ENCODE measurements at places on chromosomes 13 and 19. TPM values are rescaled to one million over a fixed set of nuclear protein-coding genes. Genes with fewer than 3 reads are reported as not detected.

GRCh38 chr19:17703824-17704463 lies 15.3 kb upstream of the MAP1S start:
- H3K27me3 ChIP-seq: peaks cover 4% of the 10 kb centered on the region
- H3K27ac ChIP-seq: peak overlapping the region; percentile 28
- peak; percentile 73 for DNase-seq

NRTN gene
- 0.82 TPM for total RNA-seq

CEACAM19 gene
- 3.6 TPM for total RNA-seq

DNA sequence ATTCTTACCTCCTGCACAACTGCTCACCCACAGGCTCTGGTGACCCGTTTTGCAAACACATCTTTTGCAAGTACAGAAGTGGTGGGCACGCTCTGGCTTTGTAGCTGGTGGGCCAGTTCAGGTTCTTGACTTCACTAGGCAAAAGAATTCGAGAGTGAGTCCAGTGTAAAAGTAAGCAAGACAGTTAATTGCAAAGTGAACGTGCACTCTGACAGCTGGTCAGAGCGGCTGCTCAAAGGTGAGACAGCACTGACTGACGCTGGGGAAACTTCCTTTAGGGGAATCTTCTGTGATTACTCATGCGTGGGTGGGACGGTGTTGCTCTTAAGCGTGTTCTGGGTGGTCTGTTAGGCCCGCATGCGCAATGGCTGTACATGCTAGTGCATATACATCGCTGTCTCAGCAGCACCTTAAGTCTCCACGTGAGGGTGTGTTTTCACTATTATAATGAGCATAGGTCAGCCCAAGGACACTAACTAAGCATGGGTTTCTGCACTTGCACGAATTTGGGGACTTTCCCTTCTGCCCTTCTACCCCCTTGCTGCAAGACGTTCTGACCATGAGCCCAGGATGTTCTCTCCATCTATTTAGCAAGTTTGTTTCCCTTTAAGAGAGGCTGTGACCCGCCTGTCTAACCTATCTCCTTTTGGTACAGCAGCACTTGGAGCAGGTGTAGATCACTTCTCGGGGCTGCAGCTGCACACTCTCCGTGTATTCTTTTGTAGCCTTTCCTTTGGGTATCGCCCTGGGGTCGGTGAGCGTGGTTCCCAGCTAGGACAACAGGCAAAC lies 30.2 kb upstream of the CD33 start:
- no peaks in the 10 kb centered on the region for H3K36me3 ChIP-seq
- H3K27ac ChIP-seq: no peak overlapping the region
- no peak for DNase-seq

LILRB4 gene
- total RNA-seq: 0.47 TPM

- no peaks in the 10 kb centered on the region for H3K36me3 ChIP-seq
- no peak overlapping the region for H3K27ac ChIP-seq
Observed at GRCh38 chr13:67075239-67075638, 154.9 kb downstream of the PCDH9 start.

DNA sequence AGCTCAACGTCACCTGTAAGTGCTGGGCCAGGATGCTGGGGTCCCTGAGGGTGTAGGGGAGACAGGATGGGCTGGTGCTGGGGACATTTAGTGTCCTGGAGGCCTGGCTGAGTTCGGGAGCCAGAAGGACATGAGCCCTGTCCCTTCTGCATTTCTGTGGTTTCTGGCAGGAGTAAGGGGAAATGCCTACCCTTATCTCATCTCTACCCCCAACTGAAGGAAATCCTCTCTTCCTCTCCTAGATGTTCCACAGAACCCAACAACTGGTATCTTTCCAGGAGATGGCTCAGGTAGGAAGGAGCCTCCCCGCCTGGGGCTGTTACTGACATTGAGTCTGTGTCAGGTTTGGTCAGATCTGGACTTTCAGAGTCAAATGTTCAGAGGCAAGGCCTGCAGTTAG lies 1.2 kb downstream of the CD33 start:
- H3K27me3 ChIP-seq: peaks cover 40% of the 10 kb centered on the region
- no peaks in the 10 kb centered on the region for H3K4me1 ChIP-seq

- peak overlapping the region; percentile 67 for H3K4me3 ChIP-seq
- H3K27me3 ChIP-seq: no peaks in the 10 kb centered on the region
- DNase-seq: peak; percentile 13
Observed at GRCh38 chr13:40221460-40222201, 444.8 kb downstream of the FOXO1 start.

IFT88 gene
- 13.9 TPM for total RNA-seq

DNA sequence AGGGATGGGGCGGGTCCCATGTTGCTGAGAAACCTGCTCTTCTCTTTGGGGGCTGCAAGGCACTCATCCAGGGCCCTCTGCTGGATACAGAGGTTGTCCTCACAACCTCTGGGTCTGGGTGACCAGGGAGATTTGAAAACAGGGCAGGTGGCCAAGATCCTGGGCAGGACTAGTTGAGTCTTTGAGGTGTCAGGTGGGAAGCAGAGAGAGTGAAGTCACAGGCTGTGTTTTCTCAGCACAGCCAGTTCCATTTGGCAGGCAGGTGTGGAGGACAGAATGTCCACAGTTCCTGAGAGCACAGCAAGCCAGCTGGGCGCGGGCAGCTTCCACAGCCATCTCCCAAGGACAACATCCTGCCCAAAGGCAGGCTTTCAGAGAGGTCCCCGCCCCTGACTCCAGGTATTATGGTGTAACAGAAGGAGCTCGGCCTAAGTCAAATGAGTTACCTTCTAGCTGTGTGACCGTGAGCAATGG lies 118.8 kb downstream of the NUFIP1 start:
- H3K4me3 ChIP-seq: no peak overlapping the region
- no peaks in the 10 kb centered on the region for H3K36me3 ChIP-seq
- DNase-seq: no peak

DNA sequence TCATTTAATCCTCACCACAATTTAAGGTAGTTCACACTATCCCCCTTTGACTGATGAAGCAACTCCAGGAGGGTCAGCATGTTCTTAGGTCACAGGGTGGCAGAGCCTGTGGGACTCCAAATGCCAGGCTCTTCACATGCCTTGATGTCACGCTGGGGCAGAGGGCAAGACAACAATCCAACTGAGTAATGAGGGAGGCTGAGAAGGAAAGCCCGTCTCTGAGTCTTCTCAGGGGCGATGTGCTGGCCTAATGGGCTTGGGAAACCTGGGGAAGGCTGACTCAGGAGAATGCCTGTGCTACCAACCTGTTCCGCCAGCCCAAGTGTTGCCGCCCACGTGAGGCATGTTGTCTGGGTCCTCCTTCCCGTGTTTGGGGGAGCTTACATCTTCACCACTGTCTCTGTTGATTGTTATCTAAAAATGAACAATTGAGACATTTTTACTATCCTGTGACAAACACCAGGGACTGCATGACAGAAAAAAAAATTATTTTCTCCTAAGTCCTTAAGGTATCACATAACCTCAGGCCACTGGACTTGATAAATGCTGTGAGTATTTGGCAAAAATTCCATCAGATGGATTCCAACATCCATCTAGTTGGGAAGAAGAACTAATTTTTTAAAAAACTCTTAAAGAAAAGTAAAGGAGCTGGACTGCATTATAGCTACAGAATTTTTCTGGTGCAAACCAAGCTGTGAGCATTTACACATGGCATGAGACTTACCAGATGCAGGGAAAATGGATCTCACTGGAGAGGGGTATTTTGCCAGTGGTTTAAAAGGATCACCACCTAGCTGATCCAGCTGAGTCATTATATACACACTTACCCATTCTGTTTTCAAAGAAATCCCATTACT lies 157.5 kb downstream of the RGCC start:
- H3K4me1 ChIP-seq: no peaks in the 10 kb centered on the region
- H3K27me3 ChIP-seq: no peaks in the 10 kb centered on the region
- no peak overlapping the region for H3K27ac ChIP-seq
- no peak overlapping the region for H3K4me3 ChIP-seq

SYNGR4 gene
- not detected for total RNA-seq

DNA sequence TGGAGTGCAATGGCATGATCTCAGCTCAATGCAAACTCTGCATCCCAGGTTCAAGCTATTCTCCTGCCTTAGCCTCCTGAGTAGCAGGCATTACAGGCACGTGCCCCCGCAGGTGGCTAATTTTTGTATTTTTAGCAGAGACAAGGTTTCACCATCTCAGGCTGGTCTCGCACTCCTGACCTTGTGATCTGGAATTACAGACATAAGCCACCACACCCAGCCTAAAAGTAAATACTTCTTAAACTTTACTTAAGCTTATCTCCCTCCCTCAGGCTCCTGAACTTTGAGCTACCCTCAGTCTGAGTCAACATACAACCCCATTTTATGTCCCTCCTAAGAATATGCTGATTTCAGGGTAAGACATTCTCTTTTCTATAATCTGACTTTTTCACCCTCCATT lies 66.1 kb downstream of the ZNF486 start:
- H3K36me3 ChIP-seq: peaks cover 23% of the 10 kb centered on the region
- DNase-seq: no peak
- no peaks in the 10 kb centered on the region for H3K27me3 ChIP-seq
- H3K4me3 ChIP-seq: no peak overlapping the region
- H3K27ac ChIP-seq: no peak overlapping the region
- H3K4me1 ChIP-seq: peaks cover 7% of the 10 kb centered on the region

ZSCAN4 gene
- total RNA-seq: not detected

ZNF709 gene
- total RNA-seq: 7.7 TPM

- H3K36me3 ChIP-seq: peaks cover 36% of the 10 kb centered on the region
- no peaks in the 10 kb centered on the region for H3K4me1 ChIP-seq
- H3K27ac ChIP-seq: no peak overlapping the region
- H3K27me3 ChIP-seq: no peaks in the 10 kb centered on the region
Observed at GRCh38 chr19:49887037-49887664, 9.5 kb downstream of the IL4I1 start.

SHISA7 gene
- not detected for total RNA-seq

- no peaks in the 10 kb centered on the region for H3K36me3 ChIP-seq
- no peaks in the 10 kb centered on the region for H3K4me1 ChIP-seq
- H3K27me3 ChIP-seq: no peaks in the 10 kb centered on the region
- no peak overlapping the region for H3K27ac ChIP-seq
- H3K4me3 ChIP-seq: no peak overlapping the region
- DNase-seq: no peak
Observed at GRCh38 chr13:92510416-92510815, 716.2 kb upstream of the GPC6 start.

DNA sequence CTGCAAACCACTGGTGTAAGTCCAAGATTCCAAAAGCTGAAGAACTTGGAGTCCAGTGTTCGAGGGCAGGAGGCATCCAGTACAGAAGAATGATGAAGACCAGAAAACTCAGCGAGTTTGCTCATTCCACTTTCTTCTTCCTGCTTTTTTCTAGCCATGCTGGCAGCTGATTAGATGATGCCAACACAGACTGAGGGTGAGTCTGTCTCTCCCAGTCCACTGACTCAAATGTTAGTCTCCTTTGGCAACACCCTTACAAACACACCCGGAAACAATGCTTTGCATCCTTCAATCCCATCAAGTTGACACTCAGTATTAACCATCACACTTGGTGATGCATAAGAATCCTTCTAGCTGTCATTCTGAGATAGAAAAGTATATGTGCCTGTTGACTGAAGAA lies 1504.6 kb downstream of the EFNB2 start:
- no peaks in the 10 kb centered on the region for H3K27me3 ChIP-seq
- H3K36me3 ChIP-seq: no peaks in the 10 kb centered on the region
- H3K4me1 ChIP-seq: no peaks in the 10 kb centered on the region
- H3K27ac ChIP-seq: no peak overlapping the region
- DNase-seq: no peak
- H3K4me3 ChIP-seq: no peak overlapping the region

DNA sequence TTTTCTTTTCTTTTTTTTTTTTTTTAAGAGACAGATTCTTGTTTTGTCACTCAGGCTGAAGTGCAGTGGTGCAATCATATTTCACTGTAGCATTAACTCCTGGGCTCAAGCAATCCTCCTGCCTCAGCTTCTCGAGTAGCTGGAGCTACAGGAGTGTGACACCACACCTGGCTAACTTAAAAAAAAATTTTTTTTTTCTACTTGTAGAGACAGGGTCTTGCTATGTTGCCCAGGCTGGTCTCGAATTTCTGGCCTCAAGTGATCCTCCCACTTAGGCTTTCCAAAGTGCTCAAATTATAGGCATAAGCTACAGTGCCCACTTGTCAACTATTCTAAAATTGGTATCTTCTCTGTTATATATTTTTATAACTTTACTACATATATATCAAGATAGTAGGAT lies 6.6 kb downstream of the ELF1 start:
- H3K4me1 ChIP-seq: peaks cover 60% of the 10 kb centered on the region
- H3K27me3 ChIP-seq: no peaks in the 10 kb centered on the region
- peaks cover 30% of the 10 kb centered on the region for H3K36me3 ChIP-seq
- H3K4me3 ChIP-seq: peak overlapping the region; percentile 52
- H3K27ac ChIP-seq: peak overlapping the region; percentile 41
- DNase-seq: no peak

APOC1 gene
- 1.4 TPM for total RNA-seq

GRCh38 chr19:6464070-6464873 lies at the start of gene CRB3:
CRB3 (plus strand) TSS chr19:6464271; CDS start chr19:6464702, 431 bp downstream.
- peak within 1 kb of the TSS; percentile 81 for H3K4me3 ChIP-seq
- H3K27ac ChIP-seq: peak within 1 kb of the TSS; percentile 63
- peaks cover 18% of the 10 kb centered on the region for H3K36me3 ChIP-seq
- peaks cover 32% of the 10 kb centered on the region for H3K4me1 ChIP-seq
- no peaks in the 10 kb centered on the region for H3K27me3 ChIP-seq

DNA sequence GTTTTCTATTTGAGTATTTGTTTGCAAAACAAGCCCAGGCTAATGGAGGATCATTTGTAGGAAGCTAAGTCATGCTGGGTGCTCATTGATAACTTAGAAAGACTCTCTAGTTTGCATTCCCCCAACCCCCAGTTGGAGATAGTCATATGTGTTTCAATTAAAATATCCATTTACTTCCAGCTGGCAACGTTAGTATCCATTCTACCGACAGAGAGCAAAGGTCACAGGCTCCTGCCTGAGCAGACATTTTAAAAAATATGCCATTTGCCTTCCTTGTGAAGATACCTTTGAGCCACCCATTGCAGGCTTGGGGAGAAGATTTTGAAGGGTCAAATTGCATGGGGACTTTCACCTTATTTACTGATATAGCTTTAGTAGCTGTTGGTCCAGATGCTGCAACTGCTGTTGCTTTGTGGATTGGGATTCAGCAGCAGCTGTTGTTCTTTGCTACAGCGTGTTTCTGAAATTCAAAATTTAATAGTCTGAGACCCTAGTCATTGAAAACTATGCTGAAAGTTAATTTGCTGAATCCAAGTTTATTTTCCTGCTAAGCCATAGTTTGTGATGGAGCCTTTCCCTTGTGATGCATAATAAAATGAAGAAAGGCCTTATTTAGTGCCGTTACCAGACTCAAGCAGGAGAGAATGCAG lies 335.1 kb downstream of the GPC6 start:
- peaks cover 2% of the 10 kb centered on the region for H3K27me3 ChIP-seq
- no peak for DNase-seq
- H3K4me1 ChIP-seq: no peaks in the 10 kb centered on the region
- H3K4me3 ChIP-seq: no peak overlapping the region
- no peaks in the 10 kb centered on the region for H3K36me3 ChIP-seq
- H3K27ac ChIP-seq: no peak overlapping the region

GRCh38 chr13:40390401-40390916 lies 276.0 kb downstream of the FOXO1 start:
- H3K36me3 ChIP-seq: no peaks in the 10 kb centered on the region
- DNase-seq: no peak
- peak overlapping the region; percentile 93 for H3K27ac ChIP-seq

Measured in naive thymus-derived CD8-positive, alpha-beta T cell (primary cell).